ENCODE measurements at places on chromosomes 3 and 15.

DNA sequence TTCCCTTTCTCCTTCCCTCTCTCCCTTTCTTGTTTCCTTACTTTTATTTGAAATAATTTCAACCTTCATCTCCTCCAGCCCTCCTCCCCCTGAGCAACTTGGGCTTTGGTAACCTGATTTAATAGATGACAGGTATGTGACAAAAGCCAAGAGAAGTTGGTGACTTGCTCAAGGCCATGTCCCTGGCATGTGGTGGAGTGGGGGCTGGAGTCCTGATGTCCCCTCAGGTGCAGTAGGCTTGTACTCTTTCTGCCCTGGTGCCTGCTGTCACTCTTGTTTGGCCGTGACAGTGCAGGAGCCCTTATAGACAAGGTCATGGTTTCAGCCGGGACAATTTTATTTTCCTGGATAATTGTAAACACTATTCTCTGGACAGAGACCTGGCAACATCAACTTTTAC is 152.7 kb downstream of the SV2B start:
- no peak for DNase-seq

GRCh38 chr3:141103503-141103902 is 52.4 kb downstream of the SPSB4 start:
- DNase-seq = no peak

DNA sequence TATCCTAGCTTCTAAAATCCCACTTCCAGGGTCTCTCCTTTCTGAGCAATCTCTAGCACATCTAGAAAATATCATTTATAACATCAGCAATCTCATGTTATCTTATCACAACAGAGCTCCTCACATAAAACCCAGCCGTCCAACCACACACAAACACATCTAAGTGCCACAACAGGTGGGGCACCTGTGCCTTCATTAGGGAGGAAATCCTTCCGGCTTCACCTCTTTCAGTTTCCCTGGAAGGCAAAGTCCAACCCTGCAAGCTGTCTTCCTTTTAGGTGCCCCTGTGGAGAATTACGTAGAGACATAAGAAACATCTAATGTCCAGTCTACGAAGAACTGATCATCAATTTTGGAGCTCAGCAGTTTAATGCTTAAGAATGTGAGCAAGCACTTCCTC is 1.6 kb downstream of the ZDHHC3 start:
- no peak for DNase-seq

- no peak for DNase-seq
Observed at GRCh38 chr15:73370151-73370550, 1.4 kb upstream of the HCN4 start.

- DNase-seq = no peak
Observed at GRCh38 chr15:92071045-92071634, 217.6 kb downstream of the SLCO3A1 start.

GRCh38 chr15:45801543-45801942 is 166.7 kb downstream of the SQOR start:
- DNase-seq = no peak

DNA sequence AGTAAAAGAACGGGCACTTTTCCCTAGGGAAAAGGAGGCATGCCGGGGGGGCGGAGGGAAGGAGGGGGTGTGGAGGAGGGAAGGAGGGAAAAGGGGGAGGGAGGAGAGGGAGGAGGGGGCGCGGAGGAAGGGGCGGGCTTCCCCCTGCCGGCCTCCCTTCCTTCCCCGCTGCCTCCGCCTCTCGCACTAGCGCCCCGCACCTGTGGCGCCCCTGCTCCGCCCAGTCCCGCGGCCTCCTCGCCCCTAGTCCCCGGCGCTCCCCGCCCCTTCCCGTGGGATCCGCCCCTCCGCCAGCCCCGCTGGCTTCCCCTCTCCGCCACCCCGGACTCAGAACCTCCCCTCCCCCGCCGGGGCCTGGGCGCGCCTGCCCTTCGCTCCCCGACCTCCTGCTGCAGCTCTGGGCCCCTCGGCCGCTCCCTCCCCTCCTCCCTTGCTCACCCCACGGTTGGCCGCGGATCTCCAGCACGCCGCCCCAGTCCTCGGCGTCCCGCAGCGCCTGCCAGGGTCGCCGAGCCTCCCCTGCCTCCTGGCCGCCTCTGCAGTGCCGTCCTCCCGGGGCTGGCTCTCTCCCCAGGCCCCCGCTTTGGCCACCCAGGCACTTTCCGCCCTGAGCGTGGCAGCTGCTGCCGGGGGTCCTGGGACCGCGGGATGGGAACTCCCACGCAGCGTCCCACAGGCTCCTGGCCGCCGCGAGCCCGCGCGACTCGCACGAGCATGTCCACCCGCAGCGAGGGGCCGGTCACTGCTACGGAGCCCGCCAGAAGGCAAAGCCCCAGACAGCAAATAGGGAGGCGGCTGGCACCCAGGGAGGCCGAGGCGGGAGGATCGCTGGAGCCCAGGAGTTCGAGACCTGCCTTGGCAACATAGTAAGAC is 147.4 kb downstream of the TJP1 start:
- no peak for DNase-seq

DNA sequence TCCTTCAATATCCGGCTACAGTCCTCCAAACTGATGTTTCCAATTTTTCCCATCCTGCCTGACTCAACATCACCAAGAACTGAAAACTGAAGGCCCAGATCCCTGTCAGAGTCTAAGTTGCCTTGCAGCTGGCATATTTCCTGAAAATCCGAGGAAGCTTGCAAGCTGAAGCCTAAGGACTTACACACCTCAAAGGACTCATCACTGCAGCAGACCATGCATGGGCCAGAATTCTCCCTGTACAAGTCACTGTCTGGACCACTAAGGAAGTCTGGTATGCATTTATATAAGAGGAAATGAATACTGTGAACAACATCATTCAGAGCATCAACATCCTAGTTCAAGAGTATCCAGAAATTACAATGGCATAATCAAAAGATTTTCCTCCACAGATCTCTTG is 548.8 kb upstream of the MDFIC2 start:
- no peak for DNase-seq

DNA sequence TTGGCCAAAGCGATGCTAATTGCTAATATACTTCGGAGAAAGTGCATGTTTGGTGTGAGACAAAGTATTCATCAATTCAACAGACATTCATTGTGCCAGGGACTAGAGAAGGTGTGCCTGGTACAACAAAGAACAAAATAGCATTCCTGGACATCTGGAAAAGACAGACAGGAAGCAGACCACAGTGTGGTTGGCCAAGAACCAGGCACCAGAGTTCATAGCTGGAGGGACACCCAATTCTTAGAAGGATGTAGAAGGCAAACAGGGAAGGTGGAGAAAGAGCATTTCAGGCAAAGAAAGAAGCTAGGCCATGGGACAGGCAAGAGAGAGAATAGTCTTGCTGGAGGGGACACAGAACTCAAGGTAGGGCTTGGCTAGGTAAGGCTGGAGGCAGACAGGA is 105.8 kb upstream of the ETV5 start:
- DNase-seq = no peak

- no peak for DNase-seq
Observed at GRCh38 chr3:14370720-14371572, 31.5 kb upstream of the SLC6A6 start.

GRCh38 chr3:16374935-16375245 is 109.9 kb downstream of the OXNAD1 start:
- DNase-seq = no peak

GRCh38 chr3:37435572-37435971 is 261.2 kb upstream of the LRRFIP2 start:
- no peak for DNase-seq

DNA sequence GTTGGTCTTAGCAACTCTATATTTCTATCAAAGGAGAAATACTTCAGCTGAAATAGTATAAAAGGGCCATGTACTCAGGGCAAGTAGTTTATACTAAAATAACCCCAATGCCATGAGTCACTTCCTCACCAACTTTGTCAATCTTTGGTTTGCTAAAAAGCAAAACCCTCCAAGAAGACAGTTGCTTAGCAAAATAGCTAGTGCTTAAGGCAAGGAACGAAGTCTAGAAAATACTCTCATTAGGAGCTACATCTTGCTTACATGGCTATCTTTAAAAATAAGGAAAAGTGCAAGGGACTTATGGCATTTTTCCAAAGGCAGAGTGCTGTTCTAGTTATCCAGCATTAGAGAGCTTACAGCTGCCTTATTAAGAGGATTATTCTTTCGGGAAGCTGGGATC is 28.4 kb downstream of the P3H2 start:
- DNase-seq = peak; percentile 59

DNA sequence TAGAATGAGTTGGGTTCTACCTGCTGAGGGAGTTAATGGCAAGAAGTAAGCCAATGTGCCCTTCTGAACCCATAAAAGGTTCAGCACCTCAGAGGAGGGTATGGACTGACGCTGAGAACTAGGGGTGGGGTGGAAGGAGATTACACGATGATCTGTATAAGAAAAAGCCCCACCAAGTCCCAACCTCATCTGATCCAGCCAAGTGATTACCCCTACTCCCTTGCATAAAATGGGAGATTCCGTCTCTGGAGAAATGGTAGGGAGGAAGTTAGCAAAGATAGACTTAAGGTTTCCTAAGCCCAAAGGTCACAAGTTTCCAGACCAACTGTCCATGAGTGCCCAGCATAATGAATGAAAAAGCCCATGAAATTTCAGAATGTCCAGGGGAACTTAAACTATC is 7.1 kb upstream of the DVL3 start:
- DNase-seq = no peak

DNA sequence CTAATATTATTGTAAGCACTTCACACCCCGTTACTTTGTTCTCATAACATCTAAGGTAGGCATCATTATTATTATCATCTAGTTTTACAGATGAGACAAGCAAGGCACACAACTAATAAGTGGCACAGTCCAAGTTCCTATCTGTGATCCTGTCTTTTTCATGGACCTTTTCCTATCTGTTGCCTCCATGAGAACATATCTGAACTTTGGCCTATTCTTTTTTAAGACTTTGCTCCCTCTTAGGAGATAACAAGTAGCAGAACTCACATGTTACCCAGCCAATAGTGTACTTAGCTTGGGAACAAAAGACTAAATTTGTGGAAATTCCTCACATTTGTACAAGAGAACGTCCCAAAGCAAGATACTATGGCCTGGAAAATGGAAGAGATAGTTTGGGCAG is 172.4 kb downstream of the TIGIT start:
- DNase-seq = no peak

DNA sequence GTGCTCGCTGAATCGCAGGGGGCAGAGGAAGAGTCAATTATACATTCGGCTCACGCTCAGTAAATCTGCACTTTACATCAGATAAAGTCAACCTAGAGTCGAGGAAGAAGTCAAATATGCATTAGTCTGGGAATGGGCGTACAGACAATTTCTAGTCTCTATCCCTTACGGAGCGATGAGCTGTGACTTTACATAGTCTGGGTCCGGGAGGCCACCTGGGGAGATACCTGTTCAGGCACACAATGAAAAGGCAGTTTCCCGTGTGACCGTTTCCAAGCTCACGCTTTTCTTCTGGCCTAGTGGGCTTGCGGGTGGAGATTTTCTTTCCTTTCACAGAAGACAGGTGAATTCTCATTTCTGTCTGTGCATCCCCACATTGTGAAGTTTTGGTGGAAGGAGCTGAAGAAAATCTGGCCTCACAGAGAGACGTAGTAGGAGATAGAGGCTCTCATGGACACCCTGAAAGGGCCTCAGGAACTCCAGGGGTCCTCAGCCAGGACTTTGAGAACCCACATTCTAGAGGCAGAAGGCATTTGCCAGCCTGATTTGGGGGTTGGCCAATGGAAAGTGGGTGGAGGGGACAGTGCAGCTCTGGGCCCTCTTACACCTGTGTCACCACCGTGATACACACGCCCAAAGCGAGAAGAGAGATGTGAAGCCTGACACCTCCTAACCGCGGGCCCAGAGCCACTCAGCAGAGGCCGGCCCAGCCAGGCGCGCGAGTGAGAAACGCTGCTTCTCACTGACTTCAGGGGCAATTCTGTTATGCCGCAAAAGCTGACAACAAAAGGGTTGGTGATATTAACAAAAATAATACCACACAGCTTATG is 10.7 kb upstream of the OCA2 start:
- no peak for DNase-seq

DNA sequence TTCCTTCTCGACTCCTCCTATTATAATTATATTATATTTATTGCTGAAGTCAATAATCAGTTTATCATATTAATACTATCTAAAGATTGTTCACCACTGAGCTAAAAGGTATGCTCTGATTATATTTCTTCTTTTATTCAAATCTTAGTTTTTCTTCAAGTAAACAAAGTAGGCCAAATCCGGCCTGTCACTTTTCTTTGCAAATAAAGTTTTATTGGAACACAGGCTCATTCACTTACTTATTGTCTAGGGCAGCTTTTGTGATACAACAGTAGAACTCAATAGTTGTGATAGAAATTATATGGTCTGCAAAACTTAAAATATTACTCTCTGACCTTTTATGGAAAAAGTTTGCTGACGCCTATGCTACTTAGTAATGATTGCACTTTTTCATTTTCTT is 92.4 kb upstream of the DNAJC19 start:
- DNase-seq = no peak

DNA sequence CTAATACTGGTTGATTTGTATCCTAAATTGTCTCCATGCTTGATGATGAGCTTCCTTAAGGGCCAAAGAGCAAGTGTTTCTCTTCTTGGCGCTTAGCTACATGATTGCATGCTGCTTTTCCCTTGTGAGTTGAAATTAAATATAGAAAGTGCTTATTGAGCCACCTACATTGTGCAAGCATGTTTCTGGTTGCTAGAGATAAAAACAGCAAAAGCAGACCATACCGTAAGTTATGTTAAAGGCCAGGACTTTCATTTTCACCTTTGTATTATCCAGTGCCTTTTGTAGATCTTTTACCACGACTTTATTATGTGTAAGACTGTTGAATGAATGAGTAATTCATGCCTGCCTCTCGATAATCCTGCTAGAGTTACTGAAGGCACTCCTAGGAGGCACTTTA is 41.9 kb upstream of the CCNB2 start:
- DNase-seq = no peak

DNA sequence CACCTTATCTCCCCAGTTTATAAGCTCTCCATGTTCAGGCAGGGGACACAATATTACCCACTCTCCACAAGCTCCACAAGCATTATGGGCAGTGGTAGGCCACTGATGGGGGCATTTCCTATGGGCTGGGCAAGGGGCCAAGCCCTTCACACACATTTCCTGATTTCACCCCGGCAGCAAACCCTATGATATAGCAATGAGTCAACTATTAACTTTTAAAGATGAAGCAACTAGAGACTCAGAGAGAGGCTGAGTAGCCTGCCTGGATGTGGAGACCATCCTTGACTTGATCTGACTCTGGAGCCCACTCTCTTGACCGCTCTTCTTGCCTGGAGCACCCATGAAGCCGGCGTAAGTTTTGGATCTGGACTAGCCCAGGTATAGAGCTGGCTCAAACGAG is 27.4 kb downstream of the FOXL2NB start:
- no peak for DNase-seq
